T-helper 22 cell (primary cell): ENCODE measurements at places on chromosomes 3 and 15.

DNA sequence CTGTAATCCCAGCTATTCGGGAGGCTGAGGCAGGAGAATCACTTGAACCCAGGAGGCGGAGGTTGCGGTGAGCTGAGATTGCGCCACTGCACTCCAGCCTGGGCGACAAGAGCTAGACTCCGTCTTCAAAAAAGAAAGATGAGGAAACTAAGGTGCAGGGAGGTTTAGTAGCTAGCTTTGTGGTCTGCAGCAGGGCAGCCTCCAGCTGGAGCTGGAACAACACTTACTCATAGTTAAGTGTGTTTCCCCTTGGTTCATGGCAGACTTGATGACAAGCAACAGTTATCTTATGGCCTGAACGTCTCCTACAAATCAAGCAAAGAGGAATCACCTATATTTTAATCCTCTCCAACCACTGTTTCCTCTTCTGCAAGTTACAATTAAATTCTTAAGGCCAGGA is 12.6 kb downstream of the KAT2B start:
- DNase-seq = no peak

DNA sequence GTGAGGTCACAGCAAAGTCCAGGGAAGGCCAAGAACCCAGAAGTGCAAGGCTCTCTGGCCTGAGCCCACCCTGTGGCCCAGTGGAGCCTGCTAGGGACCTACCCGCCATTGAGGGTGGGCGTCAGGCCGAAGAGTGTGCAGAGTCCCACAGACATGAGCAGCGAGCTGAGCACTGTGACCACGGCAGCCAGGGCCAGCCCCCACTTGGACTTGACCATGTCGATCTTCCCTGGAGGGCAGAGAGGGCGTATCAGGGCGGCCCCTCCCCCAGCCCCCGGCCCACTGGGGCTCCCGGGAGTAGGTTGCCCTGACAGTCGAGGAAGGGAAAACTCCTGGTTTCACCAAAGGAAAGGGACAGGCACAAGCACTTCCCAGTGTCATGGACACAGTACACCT is 44.6 kb downstream of the PTPN23 start:
- no peak for DNase-seq

GRCh38 chr15:63052077-63052841 is 9.7 kb downstream of the TPM1 start:
- DNase-seq = no peak

DNA sequence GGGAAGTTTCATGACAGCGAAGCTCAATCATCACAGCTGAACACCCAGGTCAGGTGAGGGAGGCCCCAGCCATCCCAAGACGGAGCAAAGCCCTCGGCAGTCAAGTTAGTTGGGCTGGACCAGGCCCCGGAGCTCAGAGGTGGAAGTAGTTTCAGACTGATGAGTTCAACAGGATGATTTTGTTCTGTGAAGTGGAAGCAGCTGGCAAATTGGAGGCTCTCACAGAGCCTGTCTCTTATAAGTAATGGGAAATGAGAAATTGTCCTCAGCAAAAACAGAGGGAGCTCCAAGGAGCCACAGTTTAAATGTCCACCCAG is 245.1 kb downstream of the XXYLT1 start:
- DNase-seq = no peak

GRCh38 chr3:11009898-11010297 is 17.4 kb downstream of the SLC6A1 start:
- no peak for DNase-seq

- DNase-seq = no peak
These were observed 107.7 kb downstream of the MYO5A start for GRCh38 chr15:52421029-52421428.

GRCh38 chr15:79610021-79610420 is 177.9 kb downstream of the MINAR1 start:
- no peak for DNase-seq

GRCh38 chr15:41543521-41543870 is 561 bp downstream of the RPAP1 start:
- no peak for DNase-seq

- DNase-seq = no peak
These were observed 21.1 kb downstream of the NRROS start for GRCh38 chr3:196660381-196661166.

- DNase-seq = no peak
These were observed 41.2 kb downstream of the KLF15 start for GRCh38 chr3:126316031-126316461.

- no peak for DNase-seq
These were observed 4.7 kb downstream of the C3orf18 start for GRCh38 chr3:50562861-50563260.

- DNase-seq = no peak
These were observed 200.2 kb upstream of the GOLGA6L4 start for GRCh38 chr15:84035399-84035766.

DNA sequence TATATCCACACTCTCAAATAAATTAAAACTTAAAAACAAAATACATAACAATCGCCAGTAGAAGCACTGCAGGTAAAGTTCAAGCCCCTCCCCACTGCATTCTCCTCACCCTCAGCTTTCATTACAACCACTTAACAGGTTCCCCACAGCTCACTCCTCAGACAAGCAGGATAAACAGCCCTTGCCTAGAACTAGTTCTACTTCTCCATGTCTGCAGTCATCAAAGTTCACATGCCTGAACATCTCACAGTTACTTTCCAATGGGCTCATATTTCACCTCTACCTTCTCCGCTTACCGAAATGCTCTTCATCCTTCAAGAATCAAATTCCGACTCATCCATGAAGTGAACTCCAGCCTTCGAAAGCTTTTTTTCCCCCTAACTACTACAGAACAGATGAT is 4.1 kb downstream of the YEATS2 start:
- DNase-seq = no peak

GRCh38 chr3:134198414-134198813 is 52.2 kb downstream of the RYK start:
- DNase-seq = no peak

DNA sequence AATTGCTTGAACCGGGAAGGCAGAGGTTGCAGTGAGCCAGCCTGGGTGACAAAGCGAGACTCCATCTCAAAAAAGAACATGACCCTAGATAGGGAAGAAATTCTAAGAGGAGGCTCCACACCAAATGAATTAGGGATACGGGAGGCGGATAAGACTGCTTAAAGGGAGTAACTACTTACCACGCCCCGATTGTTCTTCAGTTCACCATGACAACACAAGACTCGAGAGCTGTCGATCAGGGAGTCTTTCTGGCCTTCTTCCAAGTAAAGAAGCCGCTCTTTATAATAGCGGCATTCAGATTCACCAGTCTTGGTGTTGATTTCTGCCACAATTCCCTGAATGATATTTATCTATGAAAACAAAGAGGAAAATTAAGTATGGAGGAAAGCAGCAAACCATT is 53.9 kb upstream of the TASOR start:
- DNase-seq = no peak

GRCh38 chr15:78364233-78364632 is 24.1 kb downstream of the CRABP1 start:
- no peak for DNase-seq

DNA sequence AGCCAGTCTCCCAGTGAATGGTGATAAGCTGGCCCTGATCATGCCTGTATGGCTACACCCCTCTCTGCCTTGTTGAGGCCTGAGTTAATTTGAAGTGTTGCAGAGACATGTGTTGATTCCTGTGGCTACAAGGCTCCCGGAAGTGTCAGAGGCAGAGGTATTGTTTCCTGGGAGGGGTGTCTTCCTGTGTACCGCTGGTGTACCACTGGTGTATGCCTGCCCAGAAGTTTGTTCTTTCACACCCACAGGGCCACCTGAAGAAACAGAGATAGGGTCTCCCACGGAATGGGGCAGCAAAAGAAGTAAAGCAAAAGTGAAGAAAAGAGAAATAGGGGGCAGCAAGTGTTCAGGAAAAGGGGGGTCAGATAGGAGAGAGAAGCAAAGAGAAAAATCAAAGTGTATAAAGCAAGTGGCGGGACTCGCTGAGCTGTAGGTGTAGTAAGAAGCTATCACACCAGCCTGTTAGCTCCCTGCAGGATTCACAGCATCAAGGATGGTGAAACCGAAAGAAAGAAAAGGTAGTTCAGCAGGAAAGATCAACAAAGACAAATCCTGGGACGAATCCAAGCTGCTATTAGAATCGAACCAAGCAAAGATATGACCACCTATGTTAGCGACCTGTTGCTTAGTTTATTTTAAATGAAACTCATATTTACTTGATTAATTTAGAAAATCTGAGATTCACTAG is 36.6 kb upstream of the CD47 start:
- DNase-seq = peak; percentile 37

- DNase-seq = no peak
These were observed 7.6 kb downstream of the KY start for GRCh38 chr3:134643150-134643675.

- no peak for DNase-seq
These were observed 3.9 kb upstream of the ACTL6A start for GRCh38 chr3:179558742-179559364.

- no peak for DNase-seq
These were observed 77.3 kb downstream of the FAM174B start for GRCh38 chr15:92578096-92578835.

DNA sequence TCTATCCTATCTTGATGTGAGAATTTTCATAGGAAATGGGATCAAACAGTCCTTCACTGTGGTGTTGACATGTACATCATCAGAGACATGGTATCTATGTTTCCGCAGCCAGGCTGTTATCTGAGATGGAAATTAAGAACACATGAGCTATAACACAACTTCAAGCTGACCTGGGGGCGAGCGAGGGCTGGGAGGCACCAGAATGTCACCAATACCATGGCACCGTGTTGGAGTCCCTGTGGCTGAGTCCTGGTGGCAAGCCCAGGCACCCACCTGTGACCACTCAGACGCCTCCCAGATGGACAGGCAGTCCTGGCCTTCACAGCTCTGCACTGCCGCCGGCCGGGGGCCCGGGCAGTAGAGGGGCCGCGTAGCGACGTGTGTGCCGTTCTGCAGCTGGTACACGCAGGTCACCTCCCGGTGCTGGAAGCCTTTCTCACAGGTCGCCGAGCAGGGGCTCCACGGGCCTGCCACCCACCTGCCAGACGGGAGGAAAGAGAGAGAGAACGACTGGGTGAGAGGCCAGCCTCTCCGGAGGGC is 263.9 kb upstream of the LYSMD4 start:
- DNase-seq = no peak

DNA sequence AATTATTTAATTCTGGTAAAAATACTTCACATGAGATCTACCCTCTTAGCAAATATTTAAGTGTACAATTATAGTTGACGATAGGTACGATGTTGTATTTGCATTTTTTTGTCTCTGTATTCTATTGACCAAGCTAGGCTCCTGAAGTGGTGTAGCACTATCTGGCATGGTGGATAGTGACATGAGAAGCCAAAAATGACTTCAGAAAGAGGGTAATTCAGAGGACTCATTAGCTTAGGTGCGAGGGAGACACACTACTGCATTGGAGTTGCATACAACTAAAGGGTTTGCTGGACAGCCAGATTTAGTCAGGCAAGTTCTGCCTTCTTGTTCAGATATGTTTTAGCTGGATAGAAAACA is 50.6 kb downstream of the KBTBD8 start:
- DNase-seq = no peak

- no peak for DNase-seq
These were observed 476.3 kb downstream of the RBMS3 start for GRCh38 chr3:29757054-29757777.

- no peak for DNase-seq
These were observed 355.0 kb upstream of the ROBO2 start for GRCh38 chr3:76684946-76685345.

GRCh38 chr3:127135241-127136023 is 57.5 kb upstream of the PRR23E start:
- DNase-seq = no peak

DNA sequence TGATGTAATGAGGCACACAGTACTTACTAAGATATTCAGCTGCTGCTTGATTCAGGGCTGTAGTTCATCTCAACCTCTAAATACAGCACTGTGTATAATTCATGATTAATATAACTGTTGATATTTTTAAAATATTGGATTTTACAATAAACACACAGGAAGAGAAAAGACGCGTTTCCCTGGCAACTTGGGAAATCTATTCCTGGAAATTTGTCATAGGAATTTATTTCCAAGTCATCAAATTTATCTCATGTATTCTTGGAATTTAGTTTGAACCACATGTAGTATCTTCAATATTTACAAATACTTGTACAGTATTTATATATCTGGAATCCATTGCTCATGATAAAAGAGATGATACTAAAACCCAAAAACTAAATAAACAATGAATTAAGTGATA is 30.6 kb downstream of the EPHA3 start:
- no peak for DNase-seq

- no peak for DNase-seq
These were observed 31.9 kb upstream of the SPRED1 start for GRCh38 chr15:38220606-38221273.

DNA sequence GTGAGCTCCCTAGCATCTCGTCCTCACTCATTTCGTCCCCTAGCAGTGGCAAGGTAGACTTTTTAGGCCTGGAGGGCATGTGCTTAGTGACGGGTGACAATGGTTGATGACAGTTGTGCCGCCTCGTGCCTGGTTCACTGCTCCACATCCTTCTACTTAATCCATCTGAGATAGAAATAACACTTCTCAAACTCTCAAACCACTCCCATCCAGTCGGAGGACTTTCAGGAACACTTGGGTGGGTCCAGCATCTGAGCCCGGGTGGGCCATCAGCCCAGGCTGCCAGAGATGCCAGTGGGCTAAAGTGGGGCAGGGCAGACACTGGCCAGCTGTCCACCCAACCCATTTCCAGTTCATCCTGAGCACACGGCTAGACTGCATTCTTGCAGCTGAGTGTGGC is 79.7 kb upstream of the SMAD3 start:
- no peak for DNase-seq

DNA sequence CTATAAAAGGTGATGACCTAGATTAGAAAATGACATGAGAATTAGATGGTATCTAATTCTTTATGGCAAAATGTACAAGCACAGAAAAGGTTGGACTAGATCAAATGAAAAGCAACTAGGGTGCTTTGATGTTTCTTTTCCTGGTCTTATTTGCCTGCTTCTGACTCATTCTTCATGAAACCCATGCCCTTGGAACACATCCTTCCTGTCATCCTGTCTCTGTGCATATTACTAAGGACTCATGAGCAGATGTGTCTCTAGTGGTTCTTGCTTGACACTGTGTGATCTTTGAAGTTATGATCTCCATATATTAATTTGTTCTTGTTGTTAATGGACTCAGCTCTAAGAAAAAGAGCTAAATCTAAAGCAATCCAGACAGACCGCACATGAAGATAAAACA is 314.0 kb downstream of the ERC2 start:
- no peak for DNase-seq

GRCh38 chr3:30539772-30540171 is 66.6 kb upstream of the TGFBR2 start:
- DNase-seq = no peak

- DNase-seq = no peak
These were observed 91.1 kb upstream of the PLXNA1 start for GRCh38 chr3:126891791-126892190.

DNA sequence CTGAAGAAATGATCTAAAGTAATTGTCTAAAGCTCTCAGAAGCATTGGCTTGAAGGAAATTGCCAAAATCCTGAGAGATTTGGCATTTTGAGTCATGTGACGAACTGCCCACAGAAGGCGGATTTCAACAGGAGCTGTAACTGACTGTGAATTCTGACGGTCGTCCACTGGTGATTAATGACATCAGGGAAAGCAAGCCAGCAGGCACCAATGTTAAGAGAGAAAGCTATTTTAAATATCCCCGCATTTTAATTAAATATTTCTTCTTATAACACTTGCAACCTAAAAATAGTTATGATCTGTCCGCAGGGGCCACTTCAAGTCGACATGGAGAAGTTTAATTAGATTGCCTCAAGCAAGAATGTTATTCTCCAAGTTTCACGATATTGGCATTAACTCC is 51.6 kb downstream of the WNT5A start:
- DNase-seq = no peak

- peak; percentile 95 for DNase-seq
These were observed at the start of gene AKAP13 for GRCh38 chr15:85380217-85380811. AKAP13 (plus strand) TSS chr15:85380603; CDS start chr15:85485721, 105,118 bp downstream.

GRCh38 chr3:138775254-138775595 is 59.5 kb downstream of the PIK3CB start:
- no peak for DNase-seq
